ENCODE measurements at places on chromosomes 6 and 20.
A peak's percentile ranks its signal among the peaks of the same experiment; 100 is the strongest.

DNA sequence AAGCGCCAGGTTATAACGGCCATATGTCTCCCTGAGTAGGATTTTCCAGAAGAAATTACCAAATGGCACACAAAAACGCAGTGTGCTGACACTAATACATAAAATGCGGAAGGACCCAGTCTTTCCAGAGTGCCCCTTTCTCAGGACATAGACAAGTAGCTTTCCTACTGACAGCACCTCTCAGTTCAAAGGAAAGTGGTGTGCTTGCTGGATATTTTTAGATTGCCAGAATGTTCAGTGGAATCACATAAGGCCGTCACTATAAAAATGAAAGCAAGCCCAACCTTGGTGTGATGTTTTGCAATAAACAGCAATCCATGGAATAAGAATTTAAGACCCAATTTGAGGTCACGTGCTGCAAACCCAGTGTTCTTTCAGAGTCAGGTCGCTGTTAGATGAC, 135.5 kb upstream of the AGPAT4 start:
- DNase-seq = no peak

DNA sequence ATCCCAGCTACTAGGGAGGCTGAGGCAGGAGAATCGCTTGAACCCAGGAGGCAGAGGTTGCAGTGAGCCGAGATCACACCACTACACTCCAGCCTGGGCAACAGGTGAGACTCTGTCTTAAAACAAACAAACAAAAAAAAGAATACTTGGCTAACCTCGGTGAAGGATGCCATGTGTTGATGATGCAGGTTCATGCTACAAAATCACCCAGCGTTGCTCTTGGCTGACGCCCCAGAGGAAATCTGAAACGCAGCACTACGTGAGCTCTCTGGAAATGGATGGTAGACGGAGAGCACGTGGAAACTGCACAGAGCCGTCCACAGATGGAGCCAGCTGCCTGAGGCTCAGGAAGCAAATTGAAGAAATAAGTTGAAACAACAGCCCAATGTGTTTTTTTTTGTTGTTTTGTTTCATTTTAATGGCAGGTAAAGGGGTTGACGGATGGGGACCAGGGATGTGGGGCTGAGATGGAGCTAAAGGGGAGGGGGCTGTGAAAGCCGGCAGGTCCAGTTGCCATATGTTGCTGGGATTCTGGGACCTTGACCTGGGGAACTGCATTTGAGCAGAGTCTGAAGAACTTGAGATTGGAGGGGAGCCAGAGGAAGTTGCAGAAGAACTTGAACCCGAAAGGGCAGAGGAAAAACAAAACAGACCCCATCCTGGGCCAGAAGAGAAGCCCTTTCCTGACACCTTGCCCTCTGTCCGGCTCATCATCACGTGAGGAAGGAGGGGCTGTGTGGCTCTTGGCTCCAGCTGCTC, 12.8 kb upstream of the MANBAL start:
- no peak for DNase-seq

DNA sequence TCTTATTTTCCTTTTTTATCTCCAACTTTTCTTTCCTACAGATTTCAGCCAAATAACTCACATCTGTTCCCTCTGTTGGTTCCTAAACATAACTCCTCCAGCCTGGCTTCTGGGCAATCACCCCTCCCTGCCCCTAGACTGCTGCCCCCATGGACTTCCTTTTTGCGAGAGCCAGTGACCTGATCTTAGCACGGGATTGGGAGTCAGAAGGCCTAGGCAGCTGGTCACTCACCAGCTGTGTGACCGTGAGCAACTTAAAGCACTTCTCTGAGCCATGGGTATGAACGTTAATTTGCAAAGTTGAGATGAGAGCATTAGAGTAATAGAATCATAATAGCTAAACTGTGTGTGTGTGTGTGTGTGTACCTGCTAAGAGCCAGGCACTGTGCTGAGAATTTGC, 4.5 kb upstream of the MMP9 start:
- no peak for DNase-seq

GRCh38 chr6:162854734-162855191, 127.0 kb downstream of the PACRG start:
- peak; percentile 69 for DNase-seq

DNA sequence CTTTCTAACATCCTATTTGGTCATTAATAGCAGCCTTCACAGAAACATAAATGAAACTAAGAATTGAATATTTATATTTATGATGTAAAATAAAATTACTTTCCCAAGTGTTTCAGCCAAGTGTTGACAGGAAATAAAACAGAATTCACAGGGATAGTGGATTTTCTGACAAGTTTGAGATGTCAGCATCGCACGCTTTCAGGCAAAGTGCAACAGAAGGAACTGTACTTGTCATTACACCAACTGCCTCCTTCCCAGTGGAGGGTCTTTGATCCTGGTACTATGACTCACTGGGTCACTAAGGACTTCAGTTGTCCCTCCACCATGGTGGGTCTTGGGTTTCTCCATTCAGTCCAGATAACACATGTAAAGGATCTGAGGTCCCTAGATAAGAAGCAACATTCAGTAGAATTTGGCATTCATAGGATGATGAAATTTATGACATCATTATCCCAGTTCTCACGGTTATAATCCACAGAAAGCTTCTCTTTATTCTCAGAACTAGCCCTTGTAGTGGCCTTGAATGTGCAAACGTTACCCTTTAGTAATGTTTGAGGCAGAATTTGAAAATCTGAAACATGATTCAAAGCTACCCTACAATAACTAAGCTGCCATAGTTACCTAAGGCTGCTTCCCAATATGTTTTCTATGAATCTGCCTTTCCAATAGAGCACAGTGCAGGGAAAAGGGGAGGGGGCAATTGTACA, 3.8 kb upstream of the TNFAIP3 start:
- no peak for DNase-seq

- DNase-seq = no peak
These were observed 166.1 kb upstream of the TNFAIP3 start for GRCh38 chr6:137700751-137701477.

GRCh38 chr6:161443848-161444247, 170.0 kb upstream of the AGPAT4 start:
- no peak for DNase-seq

- peak; percentile 47 for DNase-seq
These were observed 671.7 kb upstream of the NRSN1 start for GRCh38 chr6:23454080-23454976.

GRCh38 chr20:37895166-37895565, 7.8 kb upstream of the VSTM2L start:
- DNase-seq = no peak

GRCh38 chr6:130377371-130377770, 11.6 kb downstream of the TMEM200A start:
- DNase-seq = no peak

DNA sequence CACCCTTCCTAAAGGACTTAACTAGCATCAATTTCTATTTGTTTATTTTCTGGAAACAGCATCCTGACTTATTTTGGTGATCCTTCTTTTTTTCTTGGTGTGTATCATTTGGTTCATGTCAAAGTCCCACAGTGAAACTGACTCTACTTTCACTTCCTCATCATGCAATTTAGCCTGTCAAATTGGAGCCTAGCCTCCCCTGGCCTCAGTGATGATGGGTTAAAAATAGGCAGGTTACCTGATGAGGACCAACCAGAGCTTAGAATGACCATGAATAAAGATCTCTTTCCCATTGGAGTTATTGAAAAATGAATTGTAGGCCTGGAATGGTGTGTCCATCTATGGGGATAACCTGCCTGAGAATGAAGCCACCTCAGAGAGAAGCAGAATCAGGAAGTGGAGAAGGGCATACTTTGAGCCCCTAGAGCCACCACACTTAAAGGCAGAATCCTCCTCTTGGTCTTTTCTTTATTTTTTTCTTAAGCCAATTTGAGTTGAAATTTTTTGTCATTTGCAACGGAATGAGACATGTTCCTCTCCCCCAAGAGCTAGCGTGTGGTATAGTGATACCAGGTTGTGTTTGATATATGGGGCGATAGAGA, 105.6 kb downstream of the BTBD3 start:
- no peak for DNase-seq

DNA sequence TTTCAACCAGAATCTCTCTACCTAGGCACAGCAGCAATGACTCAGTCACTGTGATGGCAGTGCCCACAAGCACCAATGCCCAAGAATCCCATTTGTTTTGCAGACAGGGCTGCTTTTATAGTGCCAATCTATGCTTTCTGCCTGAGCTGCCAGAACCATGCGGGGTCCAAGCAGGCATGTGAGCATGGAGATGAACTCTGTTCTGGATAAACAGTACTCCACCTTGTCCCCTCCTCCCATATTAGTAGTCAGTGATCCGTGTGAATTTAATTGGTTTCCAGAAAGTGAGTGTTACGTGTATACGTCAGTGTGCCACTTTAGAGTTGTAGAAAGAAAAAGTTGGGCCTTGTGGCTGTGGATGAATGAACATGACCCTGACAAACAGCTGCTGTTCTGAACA, 79.4 kb downstream of the SASH1 start:
- no peak for DNase-seq

DNA sequence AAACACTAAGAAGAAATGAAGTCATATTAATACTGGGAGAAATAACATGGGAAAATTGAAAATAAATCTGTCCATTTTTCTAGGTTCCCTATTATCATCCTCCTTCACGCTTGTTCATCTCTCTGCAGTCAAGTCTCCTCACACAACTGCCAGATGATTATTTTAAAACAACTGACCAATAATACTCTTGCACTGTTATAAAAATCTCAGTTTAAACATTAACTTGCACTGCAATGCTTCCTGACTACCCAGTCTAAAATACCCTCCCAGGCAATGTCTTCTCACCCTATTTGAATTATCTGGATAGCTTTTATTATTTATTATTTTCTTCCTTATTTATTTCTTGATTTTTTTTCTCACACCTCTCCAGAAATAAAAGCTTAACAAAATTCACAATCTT, 5.7 kb downstream of the EYS start:
- DNase-seq = no peak

DNA sequence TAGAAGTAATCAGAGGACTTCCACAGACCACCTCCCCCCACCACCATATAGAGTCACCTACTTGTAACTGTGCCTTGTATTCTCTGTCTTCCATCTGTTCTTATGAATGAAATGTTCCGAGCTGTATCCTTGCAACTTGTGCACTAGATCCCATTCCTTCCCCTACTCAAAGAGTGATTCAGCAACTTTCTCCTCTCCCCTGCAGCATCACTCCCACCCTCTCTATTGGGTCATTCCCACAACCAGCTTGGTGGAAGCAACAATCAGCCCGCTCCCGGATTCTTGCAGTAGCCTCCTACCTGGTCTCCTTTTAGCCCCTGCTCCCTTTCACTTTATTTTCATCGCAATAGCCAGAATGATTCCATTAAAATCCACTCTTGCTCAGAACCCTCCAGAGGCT, 34.9 kb upstream of the REV3L start:
- no peak for DNase-seq

DNA sequence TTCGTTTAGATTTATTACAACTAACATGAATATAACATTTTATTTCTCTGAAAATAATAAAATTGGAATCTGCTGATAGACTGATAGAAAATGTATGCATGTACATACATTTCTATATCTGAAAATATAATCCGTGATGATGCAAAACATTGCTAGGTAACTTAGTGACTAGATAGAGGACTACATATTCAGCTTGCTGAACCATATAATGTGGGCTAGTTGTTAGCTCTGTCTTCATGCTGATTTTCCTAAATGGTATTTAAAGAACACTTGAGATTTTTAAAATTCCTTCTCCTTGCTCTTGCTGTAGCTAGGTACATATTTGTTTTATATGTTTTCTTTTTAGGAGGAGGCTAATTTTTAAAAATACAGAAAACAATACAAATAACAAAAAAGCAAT, 38.4 kb upstream of the TAGAP start:
- no peak for DNase-seq

- no peak for DNase-seq
These were observed 31.5 kb upstream of the LTV1 start for GRCh38 chr6:143811501-143812157.

DNA sequence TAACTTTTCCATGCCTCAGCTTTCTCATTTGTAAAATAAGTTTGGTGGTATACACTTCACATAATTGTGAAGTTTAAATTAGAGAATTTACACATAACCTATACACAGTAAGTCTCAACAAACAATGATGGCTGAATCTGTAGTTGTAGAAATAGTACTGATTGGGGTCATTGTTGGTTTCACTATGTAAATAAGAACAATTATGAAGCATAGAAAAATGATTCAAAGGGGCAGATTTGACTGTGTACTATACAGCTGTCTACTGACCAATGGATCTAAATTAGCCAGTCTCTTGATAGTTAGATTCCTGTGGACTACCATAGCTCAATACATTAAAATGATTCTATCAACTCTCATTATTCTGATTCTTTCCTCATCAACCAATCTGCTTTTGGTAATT, 181.1 kb upstream of the STXBP5 start:
- DNase-seq = no peak

DNA sequence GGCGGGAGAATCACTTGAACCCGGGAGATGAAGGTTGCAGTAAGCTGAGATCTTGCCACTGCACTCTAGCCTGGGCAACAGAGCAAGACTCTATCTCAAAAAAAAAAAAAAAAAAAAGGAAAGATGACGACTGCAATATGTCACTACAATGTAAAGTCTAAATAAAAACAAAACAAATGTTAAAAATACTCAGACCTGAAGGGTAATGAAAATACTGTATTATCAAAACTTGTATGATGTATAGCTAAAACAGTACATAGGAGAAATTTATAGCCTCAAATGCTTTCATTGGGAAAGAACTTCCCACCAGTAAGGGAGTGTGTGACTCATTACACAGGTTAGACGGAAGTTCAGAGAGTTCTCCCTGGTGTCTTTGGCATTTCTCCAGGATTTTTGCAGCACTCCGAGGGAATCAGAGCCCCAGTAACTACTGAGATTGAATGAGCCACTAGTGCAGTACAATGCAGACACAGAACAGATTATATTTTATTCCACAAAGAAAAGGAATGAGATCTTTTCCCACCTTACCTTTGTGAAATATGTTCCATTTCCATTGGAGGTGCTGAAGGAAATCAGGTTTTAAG, 12.5 kb upstream of the RALGAPB start:
- DNase-seq = no peak

DNA sequence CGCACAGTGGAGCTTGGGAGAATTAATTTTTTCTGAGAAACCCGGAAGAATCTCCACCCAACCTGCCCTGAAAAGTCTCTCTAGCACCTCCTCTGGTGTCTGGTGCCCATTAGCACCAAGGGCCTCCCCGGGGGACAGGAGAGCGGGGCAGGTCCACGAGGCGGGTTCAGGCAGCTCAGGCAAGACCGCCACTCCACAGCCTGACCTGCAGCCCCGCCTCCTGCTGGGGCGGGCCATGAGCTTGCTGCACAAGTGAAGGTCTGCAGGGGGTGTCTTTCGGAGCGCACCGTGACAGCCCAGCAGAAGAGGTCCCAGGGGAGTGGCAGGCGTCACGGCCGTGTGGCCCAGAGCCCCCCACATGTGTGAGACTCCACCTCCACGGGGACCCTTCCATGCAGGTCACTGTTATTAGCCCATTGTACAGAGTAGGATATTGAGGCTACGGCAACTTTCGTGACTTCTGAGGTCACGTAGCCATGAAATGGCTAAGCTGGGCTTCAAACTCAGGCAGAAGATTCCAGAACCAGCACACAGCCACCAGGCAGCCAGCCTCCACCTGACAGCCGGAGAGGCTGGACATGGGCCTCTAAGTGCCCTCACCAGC, 63.9 kb upstream of the SLCO4A1 start:
- DNase-seq = no peak

GRCh38 chr6:74087899-74088298, 391.9 kb downstream of the CD109 start:
- no peak for DNase-seq

GRCh38 chr20:63807654-63808053, 23.4 kb downstream of the ZBTB46 start:
- DNase-seq = no peak

GRCh38 chr6:162267126-162267525, 460.4 kb downstream of the PRKN start:
- no peak for DNase-seq
